Adipocyte (in vitro differentiated cells): ENCODE measurements at places on chromosomes 6 and 20.

- no peak for DNase-seq
These were observed 1.1 kb upstream of the ZNF343 start for GRCh38 chr20:2509794-2510193.

DNA sequence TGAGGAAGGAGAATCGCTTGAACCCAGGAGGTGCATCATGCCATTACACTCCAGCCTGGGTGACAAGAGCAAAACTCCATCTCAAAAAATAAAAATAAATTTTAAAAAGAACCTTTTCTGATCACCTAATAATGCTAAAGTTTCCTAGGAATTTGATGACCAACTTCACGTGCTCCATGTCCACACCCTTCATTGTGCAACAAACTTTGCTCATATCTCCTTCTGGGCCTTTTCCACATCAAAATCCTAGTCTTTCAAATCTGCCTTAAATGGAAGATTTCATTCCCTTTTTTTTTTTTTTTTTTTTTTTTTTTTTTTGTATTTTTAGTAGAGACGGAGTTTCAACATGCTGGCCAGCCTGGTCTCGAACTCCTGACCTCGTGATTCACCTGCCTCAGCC, 112.5 kb upstream of the LOC128125822 start:
- no peak for DNase-seq

DNA sequence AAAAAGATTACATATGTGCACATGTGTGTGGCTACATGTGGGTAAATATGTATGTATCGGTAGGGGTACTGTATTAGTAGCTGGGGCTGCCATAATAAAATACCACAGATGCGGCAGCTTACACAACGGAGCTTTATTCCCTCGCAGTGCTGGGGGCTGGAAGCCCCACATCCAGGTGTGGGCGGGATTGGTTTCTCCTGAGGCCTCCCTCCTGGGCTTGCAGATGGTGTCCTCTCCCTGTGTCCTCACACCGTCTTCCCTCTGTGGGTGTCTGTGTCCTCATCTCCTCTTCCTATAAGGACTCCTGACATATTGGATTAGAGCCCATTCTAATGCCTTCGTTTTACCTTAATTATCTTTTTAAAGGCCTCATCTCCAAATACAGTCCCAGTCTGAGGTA, 97.7 kb downstream of the LY86 start:
- no peak for DNase-seq

- peak; percentile 73 for DNase-seq
These were observed 180.4 kb upstream of the FOXQ1 start for GRCh38 chr6:1131285-1132079.

DNA sequence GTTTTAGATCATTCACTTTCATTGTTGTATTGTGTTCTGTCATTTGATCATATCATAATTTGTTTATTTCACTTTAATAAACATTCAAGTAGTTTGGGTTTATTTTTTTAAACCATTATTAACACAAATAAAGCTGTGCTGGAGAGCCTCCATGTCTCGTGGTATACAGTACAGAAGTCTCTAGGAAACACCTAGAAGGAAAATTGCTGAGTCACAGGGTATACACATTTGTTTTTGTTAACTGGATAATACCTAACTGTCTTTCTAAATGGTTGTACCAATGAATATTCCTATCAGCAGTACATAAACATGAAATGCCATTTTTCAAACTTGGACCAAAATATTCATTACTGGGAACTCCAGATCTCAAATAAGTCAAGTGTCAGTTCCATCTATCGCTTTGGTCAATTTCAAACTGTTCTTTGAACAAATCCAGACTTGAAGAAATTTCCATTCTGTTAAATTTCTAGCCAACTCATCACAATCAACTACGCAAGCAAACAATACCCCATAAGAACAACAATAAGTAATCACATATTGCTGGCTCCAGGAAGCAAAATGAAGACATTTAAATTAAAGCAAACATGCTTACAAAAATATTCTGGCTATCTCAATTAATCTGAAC, 138.1 kb downstream of the ATXN1 start:
- DNase-seq, result peak; percentile 22

DNA sequence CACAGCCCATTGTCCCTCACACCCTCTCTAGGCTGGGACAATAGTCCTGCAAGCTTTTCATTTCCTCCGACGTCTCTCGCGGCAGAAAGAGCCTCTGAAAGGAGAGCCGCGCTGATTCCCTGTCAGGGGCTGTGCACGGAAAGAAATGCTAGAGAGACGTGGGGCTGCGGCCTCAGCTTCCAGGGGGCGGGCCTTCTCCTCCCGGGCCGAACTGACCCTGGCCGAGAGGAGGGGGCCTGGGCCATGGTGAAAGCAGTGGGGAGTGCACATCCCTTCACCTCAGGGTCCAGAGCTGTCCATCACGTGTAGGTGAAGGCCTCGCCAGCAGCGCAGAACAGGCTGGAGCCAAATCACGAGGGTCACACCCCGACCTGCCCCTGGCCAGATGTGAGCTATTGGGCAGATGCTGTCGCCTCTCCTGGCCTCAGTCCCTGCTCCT, 220.4 kb downstream of the TAF4 start:
- no peak for DNase-seq

DNA sequence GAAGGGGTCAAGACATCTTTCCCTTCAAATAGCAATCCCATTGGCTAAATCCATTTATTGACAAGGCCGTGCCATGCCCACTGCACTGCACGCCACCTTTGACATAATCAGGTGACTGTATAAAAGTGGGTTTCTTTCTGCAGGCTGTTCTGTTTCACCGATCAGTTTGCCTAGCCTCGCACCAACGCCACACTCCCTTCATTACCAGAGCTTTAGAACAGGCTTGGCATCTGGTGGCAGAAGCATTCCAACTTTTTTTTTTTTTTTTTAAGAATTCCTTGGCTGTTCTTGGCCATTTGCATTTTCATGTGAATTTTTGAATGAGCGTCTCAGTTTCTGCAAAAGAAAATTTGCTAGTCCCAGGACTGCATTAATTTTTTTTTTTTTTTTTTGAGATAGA, 78.1 kb downstream of the PPP1R3G start:
- DNase-seq, result no peak

GRCh38 chr6:124822204-124822613, 140.0 kb upstream of the RNF217 start:
- DNase-seq, result no peak

- DNase-seq, result no peak
These were observed 43.2 kb downstream of the PFDN4 start for GRCh38 chr20:54251096-54251495.

- peak; percentile 60 for DNase-seq
These were observed 181.0 kb upstream of the RSPO3 start for GRCh38 chr6:126937426-126937825.

GRCh38 chr6:25404693-25405169, 125.6 kb downstream of the CARMIL1 start:
- no peak for DNase-seq

DNA sequence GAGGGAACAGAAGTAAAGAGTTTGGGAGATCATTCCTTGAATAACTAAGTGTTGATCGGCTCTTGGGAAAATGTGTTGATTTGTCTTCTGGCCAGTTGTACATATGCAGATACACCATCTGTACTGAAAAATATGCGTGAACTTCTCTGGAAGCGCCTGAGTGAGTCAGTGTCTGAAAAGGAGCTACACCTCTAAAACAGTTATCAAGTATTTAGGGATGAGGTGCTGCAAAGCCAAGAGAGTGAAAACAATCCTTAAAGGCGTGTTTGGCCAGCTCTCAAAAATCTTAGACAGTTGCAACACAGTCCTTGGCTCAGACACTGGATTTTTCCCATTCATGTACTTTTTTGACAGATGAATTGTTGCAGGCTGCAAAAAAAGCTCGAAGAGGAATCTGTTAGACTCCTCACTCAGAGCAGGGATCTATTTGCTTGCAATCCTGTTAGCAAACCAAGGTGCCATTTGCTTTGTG, 61.3 kb downstream of the BMP6 start:
- peak; percentile 89 for DNase-seq

GRCh38 chr20:19265646-19266374, 53.4 kb downstream of the SLC24A3 start:
- no peak for DNase-seq

DNA sequence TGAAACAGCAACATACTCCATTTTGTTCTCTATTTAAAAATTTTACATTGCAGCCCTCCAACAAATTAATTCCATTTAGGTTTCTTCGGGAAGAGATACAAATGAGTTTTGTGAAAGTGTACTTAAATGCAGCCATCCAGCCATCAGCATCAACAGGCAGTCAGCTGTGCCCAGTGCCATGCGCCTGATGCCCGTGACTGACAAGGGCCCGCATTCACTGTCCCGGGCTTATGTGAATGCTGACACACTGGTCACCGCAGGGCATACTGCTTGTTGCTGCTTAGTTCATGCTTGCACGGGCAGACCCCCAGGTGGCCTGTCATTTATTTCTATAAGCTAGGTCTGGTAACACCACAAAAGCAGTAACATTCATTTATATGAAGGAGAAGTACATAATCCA, 224.9 kb upstream of the QKI start:
- DNase-seq, result no peak

GRCh38 chr6:51963980-51964379, 123.4 kb downstream of the PKHD1 start:
- DNase-seq, result no peak

GRCh38 chr6:41539204-41539603, 7.0 kb upstream of the FOXP4 start:
- DNase-seq, result no peak

GRCh38 chr20:31548820-31549512, 34.7 kb downstream of the HM13 start:
- DNase-seq, result no peak

DNA sequence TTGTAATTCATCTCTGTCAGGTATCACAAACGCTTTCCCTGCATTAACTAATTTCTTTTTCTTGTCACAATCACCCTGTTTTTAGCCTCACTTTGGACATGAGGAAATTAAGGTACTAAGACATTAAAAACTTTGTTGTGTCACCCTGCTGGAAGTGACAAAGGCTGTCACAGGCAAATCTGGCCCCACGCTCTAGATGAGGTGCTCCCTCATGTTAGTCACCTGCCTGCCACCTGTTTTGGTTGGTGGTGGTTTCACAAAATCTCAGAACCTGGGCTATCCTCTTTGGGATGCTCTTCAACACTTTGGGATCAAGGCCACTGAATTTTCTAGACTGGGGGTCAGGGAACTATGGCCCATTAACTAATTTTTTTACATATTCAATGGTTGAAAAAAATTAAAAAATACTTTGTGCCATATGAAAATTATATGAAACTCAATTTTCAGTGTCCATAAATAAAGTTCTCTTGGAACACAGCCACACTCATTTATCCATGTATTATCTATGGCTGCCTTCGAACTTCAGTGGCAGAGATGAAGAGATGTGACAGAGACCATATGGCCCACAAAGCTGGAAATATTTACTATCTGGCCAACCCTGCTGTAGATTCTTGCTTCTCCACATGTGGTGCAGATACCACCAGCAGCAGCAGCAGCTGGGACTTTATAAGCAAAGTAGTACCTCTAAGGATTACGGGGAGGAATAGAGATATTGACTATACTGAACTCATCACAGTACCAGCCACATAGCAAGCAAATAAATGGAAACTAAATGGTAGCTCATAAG, 16.1 kb upstream of the TNFAIP3 start:
- DNase-seq, result no peak

GRCh38 chr20:23152902-23153301, 66.8 kb upstream of the CD93 start:
- no peak for DNase-seq

DNA sequence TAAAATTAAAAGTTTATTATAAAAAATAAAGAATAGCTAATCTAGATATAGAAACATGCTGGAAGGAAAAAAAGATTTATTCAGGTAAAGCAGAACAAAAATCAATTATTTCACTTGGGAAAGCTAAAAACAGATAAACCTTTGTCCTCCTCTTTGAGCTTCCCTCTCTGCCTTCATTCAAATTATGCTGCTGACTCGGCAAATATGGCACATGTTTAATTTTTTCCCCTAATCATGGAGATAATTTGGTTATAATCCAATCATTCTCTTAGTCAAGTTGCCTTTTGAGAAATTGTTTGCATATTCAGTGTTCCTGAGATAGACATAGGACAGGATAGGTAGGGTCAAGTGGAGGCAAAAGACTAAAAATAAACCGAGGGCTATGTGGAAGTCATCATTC, 556.8 kb upstream of the PTCHD4 start:
- DNase-seq, result no peak

DNA sequence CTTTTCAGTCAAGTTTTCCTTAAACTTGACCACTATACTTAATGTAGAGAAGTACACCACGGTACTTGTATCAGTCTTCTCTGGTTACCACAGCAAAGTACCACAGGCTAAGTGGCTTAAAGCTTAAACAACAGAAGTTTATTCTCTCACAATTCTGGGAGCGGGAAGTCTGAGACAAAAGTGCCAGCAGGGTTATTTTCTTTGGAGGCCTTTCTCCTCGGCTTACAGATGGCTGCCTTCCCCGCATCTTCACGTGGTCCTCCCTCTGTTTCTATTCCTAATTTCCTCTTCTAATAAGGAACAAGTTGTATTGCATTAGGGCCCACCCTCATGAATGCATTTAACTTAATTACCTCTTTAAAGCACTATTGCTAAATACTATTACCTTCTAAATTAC, 258.0 kb downstream of the PLCB1 start:
- DNase-seq, result no peak

- no peak for DNase-seq
These were observed 32.6 kb upstream of the VSTM2L start for GRCh38 chr20:37870294-37870693.

- DNase-seq, result no peak
These were observed 372.0 kb downstream of the PLCB1 start for GRCh38 chr20:8504030-8504429.
